ENCODE measurements at places on chromosomes 13 and 19.

DNA sequence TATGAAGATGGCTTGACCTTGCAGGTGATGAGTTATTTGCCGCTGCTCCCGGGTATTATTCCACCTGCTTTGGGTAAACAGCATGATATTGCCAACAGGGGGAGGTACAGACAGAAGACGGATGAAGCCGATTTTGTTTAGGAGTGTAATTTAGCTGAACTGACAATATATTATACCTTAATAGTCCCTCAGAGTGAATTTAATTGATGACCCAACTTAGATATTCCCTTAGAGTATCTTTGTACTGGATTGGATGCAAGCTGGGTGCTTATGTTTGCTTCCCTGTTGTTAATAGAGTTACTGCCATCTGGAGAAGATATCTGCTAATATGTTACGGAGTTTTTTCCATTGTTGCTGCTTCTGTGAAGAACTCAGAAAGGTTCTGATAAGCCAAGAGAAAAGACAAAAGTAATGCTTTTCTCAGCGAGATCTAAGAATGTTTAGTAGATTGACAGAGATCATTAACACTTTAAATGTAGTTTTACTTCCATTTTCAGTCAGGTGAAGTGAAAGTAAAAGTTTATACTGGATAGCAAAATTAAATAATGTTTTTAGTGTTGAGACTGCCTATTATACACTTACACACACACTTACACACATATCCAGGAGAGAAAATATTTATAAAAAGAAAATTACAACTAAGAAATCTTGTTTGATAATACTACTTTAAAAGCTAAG lies 2220.8 kb upstream of the PCDH20 start:
- DNase-seq: no peak

DNA sequence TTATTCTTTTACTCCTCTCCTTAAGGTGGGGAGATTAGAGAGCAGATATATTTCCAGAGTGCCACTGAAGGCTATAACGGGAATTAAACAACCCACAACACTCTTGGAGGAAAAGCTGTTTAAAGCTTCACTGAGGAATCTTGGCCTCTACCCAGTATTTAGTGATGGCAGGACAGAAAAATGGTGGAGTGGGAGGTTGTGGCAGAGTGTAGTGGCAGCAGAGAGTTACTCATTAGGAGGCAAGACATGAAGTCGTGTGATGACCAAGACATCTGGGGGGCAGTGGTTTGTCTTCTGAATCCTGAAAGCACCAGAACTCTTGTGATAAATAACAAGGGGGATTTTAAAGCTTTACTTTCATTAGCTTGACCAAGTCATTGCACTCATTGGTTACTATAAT lies 563.5 kb upstream of the SLITRK5 start:
- no peak for DNase-seq

DNA sequence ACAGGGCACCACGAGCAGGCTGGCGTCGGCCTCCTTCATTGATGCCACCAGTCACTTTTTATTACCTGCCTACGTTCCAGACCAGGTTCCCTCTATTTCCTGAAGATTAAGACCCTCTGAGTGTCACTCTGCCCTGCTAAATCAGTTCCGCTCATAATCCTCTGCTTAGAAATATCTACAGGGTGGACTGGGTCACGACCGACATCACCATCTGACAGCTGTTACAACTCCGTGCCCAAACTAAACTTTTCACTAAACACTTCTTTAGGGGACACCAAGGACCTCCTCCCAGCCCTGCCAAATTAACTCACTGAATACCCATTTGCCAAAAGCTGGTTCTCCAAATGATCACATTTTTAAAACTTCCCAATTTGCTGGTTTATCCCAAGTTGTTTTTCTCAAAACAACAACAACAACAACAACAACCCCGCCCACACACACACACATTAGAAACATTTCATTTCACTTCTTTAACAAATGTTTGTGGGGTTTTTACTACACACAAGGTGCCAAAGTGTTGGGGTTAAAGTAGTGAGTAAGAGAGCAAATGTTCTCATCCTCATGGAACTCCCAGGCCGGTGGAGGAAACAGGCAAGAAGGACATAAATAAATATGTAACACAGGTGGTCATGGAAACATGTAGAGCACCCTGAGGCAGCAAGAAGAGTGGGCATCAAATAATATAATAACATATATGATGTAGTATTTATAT lies 72.0 kb upstream of the PEG3 start:
- DNase-seq: no peak

GRCh38 chr13:24267801-24268200 lies 41.6 kb upstream of the C1QTNF9 start:
- DNase-seq: no peak

GRCh38 chr13:22137361-22138050 lies 466.6 kb downstream of the FGF9 start:
- DNase-seq: no peak

- DNase-seq: no peak
These were observed 52.7 kb upstream of the FAM216B start for GRCh38 chr13:42728507-42729180.

DNA sequence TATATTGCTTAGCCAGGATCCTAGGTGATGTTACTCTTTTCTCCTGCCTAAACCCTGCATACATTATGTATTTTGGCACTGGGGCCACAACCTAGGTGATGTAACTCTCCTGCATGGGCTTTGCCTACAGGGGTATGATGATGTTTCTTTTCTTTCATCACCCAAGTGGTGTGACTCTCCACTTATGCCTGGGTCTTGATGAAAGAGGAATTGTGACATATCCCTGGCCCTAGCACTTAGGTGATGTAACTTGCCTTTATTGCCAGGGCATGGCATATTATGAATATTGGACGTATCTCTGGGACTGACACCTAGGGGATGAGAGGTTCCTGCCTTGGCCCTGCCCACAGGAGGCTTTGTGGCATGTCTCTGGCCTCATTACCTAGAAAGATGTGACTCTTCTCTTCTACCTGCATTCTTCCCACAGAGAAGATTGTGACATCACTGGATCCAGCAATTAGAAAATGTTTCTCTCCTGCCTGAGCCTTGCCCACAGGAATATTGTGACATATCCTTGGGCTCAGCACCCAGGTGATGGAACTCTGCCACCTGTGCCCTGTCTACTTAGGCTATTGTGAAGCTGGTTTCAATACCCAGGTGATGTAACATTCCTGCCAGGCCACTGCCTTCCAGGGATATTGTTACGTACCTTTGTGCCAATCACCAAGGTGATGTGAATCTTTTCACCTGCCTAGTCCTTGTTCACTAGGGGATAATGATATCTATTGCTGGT lies 27.3 kb upstream of the ZNF254 start:
- no peak for DNase-seq

DNA sequence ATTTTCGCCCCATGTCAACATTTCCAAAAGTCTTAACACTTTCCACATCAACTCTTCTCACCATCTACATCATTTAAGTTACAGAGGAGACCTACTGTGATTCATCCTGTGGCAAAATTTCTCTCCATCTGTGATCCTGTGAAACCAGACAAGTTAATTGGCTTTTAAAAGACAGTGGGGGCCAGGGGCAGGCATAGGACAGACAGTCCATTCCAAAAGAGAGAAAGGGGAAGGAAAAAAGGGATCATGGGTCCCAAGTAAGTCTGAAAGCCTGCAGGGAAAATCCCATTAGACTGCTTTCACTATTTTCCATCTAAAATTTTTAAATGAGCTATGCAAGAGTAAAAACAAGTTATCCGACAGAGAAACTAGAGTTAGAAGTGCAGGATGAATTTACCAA lies 121.0 kb downstream of the MRPL57 start:
- no peak for DNase-seq

- no peak for DNase-seq
These were observed 24.3 kb downstream of the KCTD12 start for GRCh38 chr13:76861859-76862258.

- DNase-seq: no peak
These were observed 1.5 kb downstream of the CALM3 start for GRCh38 chr19:46602392-46603194.

DNA sequence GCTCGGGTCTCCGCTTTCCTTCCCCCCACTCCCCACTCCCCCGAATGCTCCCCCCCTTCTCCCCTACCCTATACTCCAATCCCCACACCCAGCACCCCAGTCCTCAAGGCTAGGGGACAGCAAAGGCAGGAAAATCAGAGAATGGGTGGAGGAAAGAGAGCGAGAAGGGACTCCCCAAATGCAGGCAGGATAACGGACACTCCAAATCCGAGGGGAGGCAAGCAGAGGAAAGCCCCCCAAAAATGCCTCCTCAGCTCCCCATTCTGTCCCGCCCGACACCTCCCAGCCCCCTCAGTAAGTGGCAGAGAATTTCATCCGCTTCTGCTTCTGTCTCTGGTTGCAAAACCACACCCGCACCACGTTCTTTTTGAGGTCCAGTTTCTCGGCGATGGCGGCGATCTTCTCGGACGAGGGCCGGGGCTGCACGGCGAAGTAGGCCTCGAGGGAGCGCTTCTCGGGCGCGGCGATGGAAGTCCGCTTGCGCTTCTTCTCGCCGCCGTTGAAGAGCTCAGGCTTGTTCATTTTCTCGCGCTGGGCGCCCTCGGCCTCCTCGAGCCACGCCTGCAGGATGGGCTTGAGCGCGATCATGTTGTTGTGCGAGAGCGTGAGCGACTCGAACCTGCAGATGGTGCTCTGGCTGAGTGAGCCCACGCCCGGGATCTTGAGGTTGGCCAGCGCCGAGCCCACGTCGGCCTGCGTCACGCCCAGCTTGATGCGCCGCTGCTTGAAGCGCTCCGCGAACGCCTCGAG lies 2.1 kb downstream of the POU4F1 start:
- no peak for DNase-seq

DNA sequence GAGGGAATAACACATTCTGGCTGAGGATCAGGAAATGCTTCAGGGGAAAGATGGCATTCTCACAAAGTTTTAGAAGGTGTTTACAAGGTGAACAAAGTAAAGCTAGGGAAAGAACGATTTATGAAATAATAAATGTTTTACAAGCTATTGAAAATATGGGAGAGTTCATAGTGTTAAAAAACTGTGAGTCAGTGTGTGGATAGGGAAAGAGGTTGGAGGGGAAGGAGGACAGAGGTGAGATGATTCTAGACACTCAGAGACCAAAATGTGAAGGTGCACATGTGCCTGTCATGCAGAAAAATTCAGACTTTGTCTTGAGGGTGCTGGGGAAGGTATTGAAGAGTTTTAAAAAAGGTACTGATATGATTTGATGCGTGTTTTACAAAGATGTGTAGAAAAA lies 476.1 kb downstream of the TDRD3 start:
- no peak for DNase-seq

- no peak for DNase-seq
These were observed 1.6 kb upstream of the ZNF8 start for GRCh38 chr19:58277197-58277596.

DNA sequence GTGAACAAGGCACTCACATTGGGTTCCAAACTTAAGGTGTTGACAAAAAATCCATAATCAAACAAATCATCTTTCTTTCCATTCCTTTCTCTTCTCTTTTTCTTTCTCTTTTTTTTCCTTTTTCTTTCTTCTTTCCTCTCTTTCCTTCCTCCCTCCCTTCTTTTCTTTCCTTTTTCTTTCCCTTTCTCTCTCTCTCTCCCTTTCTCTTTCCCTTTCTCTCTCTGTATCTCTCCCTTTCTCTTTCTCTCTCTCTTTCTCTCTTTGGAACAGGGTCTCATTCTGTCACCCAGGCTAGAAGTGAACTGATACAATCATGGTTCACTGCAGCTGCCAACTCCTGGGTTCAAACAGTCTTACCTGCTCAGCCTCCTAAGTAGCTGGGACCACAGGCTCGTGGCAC lies 12.5 kb downstream of the C19orf18 start:
- DNase-seq: no peak

GRCh38 chr19:39223703-39224279 lies 19.7 kb upstream of the SYCN start:
- DNase-seq: no peak

GRCh38 chr13:71879129-71879535 lies 12.1 kb upstream of the DACH1 start:
- DNase-seq: no peak

- no peak for DNase-seq
These were observed 81.4 kb downstream of the ALOX5AP start for GRCh38 chr13:30816736-30817135.

DNA sequence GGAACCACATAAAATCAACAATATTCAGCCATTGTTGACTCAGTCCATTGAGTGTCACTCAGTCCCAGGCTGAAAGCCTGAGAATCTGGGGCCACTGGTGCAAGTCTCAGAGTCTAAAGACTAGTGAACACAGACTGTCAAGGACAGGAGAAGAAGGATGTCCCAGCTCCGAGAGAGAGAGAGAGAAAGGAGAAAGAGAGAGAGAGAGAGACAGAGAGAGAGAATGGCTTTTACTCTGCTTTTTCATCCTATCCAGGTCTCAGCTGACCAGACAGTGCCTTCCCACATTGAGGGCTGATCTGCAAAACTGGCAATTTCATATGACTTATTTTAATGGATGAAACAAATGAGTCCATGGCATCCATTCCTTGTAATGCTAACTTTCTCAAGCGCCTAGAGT lies 984.1 kb downstream of the UQCRFS1 start:
- DNase-seq: no peak

DNA sequence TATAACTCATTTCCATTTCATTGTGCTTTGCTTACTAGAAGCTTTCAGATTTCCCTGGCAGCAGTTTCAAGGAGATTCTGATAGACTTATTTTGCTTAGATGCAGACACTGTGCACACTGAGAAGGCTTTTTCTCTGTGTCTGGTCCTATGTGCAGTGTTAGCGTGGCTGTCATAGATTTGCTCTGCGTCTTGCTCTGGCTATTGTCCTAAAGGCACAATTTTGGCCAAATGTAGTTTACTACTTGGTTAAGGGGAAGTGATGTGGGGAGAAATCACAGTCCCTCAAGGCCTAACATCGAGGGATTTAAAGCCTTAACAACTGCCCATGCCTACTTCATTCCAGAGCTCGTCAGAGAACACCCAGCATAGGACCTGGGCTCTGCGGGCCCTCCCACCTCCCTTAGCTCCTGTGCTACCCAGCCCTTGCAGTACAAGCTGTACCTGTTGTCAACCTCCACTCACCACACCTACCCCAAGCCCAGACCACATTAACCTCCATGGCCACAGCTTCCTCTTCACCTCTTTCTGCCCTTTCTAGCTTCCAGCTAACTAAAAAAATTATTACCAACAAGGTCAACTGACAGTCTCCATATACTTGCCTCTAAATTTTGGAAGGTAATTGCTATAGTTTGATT lies 38.9 kb upstream of the KATNAL1 start:
- DNase-seq: peak; percentile 16

DNA sequence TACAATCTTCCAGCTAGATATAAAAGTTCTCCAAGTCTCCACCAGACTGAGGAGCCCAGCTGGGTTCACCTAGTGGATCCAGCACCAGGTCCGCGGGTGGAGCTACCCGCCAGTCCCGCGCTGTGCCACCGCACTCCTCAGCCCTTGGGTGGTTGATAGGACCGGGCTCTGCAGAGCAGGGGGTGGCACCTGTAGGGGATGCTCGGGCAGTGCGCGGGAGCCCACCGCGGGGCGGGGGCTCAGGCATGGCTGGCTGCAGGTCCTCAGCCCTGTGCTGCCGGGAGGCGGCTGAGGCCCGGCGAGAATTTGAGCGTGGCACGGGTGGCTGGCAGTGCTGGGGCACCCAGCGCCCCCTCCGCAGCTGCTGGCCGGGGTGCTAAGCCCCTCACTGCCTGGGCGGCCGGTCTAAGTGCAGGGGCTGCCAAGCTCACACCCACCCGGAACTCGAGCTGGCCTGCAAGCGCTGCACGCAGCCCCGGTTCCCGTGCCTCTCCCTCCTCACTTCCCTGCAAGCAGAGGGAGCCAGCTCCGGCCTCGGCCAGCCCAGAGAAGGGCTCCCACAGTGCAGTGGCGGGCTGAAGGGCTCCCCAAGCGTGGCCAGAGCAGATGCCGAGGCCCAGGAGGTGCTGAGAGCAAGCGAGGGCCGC lies 542.8 kb upstream of the PCDH9 start:
- DNase-seq: no peak

GRCh38 chr19:47130589-47131227 lies at the start of gene SAE1:
Gene SAE1 (plus strand): TSS chr19:47130835. CDS start chr19:47130931, 96 bp downstream.
- DNase-seq: peak; percentile 94

- no peak for DNase-seq
These were observed 19.4 kb downstream of the EPS15L1 start for GRCh38 chr19:16452325-16452724.

Data from activated T-helper 1 cell treated with anti-CD3 and anti-CD28 coated beads, Interleukin-2, amount 50 U/mL, for 16 hours (primary cell).